ENCODE measurements at places on chromosomes 16 and 17.

DNA sequence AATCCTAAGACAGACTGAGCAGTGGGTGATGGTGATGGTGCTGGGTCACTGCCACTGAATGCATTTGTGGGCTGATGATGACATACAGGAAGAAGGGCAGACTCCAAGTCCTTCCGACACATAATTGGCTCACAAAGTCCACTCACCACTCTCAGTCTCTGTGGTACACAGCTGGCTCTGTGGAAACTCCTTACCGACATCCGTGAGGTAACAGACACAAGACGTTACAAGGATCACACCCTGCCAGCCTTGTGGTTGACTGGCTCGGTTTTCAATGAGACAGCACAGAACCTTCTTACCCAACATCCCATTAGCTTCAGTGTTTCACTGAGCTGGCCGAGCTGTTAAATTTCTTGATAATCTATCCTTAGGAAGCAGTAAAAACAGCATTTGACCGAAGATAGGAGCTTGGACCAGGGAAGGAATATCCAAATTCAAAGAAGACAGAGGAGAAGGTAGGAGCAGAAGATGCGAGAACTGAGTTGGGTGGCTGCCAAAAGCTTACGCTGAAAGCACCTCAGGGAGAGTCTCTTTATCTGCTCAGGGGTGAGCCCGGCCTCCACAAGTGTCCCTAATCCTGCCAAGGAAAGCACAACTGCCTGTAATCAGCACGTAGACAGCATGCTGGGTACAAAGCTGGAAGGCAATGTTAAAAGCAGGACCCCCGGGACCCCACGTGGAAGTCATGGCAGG, 5.5 kb upstream of the MXRA7 start:
- peak; percentile 70 for DNase-seq

DNA sequence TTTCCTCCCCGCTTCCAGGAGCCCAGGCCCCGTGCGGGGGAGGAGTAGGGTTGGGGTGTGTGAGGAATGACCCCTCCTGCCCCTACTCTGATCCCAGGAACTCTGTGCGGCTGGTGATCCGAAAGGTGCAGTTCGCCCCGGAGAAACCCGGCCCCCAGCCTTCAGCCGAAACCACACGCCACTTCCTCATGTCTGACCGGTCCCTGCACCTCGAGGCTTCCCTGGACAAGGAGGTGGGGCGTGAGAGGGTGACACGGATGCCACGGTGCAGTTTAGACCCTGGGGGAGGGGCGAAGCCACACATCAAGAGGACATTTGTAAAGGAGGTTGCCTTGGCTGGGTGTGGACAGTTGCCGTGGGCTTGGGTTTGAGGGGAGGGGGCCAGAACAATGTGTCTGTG, 7.4 kb downstream of the ARRB2 start:
- no peak for DNase-seq

DNA sequence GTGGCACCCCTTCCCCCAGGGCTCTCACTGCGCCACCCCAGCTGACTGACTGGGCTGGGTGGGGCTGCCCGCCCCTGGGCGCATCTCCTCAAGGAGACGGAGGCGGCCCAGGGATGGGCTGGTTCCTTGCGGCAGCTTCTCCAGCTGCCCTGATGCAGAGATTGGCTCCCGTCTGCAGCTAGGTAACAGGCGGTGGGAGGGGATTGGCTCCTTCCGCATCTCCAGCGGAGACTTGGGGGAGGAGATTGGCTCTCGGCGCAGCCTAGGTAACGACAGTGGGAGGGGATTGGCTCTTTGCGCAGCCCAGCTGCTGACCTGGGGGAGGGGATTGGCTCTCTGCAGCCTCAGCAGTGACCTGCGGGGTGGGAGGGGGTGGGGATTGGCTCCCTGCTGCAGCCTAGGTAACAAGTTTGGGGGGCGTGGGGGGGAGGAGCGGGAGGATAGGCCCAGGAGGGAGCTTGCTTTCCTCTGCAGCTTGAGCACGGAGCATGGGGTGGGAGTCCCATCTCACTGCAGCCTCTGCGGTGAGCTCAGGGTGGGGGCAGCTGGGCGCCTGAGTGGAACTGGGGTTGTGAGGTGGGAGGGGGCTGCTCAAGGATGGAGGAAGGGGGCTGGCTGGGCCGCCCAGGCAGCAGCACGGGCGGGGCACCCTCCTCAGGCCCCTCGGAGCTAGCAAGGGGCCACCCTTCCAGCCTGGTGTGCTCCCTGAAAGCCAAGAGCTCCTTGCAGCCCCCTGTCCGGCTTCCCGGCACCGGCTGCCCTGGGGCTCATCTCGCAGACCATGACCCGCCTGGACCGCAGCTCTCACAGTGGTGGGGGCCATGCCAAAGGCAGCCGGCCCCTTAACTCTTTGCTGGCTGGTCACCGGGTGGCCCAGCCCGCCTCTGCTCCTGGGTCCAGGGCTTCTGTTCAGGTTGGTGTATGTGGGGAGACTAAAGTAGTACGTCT, 6.4 kb downstream of the NFE2L1 start:
- no peak for DNase-seq

- DNase-seq, result no peak
These were observed 75.1 kb downstream of the METRNL start for GRCh38 chr17:83154311-83155127.

GRCh38 chr17:45267436-45268055, 5.7 kb upstream of the SPATA32 start:
- no peak for DNase-seq

DNA sequence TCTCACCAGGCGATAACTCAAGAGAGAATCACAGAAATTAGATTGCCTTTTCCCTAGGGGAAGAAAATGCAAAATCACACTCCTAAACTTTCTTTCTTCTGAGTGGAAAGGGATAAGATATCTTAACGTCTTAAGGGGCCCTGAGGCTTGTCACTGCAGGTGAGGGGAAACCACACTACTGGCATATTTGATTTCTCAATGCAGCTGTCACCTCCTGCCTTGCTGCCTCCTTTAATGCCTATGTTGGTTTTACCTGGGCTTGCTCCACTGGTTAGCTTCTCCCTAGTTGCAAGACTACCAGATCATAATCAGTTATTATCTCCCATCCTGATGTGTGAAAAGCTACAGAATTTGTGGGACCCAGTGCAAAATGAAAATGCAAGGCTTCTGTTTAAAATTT, 4.5 kb upstream of the HERPUD1 start:
- no peak for DNase-seq

GRCh38 chr16:2855536-2855935, 2.4 kb downstream of the PRSS22 start:
- no peak for DNase-seq

- DNase-seq, result peak; percentile 3
These were observed 3.8 kb upstream of the DCAF7 start for GRCh38 chr17:63546308-63547082.

GRCh38 chr17:64773836-64774761, 112.0 kb upstream of the SMURF2 start:
- DNase-seq, result no peak

DNA sequence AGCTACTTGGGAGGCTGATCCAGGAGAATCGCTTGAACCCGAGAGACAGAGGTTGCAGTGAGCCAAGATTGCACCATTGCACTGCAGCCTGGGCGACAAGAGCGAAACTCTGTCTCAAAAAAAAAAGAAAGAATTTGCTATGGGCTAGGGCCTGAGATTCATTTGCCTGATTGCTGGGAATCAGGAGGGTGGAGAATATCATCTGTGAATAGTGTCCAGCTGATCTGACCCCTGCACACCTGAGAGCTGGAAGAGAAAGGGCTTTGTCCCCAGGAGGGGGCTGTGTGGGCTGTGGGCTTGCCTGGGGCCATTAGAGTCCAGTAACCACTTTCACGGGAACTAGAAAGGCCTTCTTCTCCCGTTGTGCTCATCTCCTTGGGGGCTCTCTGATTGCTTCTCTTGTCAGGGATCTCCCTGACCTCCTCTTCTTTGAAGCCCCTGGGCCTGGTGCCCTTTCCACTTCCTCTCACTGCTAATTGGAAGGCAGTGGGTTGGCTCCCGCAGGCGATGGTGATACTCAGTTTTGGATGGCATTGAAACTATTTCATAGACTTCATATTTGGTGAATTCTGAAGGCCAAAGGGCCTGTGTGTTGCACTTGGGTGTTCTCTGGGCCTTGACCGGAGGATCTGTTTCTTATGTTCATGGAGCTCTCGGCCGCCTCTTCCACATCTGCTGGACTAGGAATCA, 66.1 kb upstream of the NFAT5 start:
- no peak for DNase-seq

- DNase-seq, result no peak
These were observed 79.0 kb downstream of the CDH8 start for GRCh38 chr16:61957075-61957855.

DNA sequence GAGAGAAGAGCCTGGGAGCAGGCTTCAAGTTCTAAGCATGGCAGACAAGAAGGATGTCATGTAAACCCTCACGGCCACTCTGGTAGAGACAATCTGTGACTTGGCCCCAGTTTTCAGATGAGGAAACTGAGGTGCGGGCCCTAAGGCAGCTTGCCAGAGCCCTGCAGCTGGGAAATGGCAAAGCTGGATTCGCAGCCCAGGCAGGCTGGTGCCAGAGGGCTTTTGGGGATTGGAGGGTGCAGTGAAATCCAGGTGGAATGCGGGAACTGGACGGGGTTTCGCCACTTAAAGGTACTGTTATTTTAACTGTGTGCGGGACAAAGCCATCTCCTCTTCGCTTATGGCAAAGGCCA, 477 bp upstream of the OSGIN1 start:
- DNase-seq, result no peak

- no peak for DNase-seq
These were observed 7.3 kb downstream of the SLC52A1 start for GRCh38 chr17:5027916-5028315.

GRCh38 chr16:50069060-50069459, 3.3 kb downstream of the HEATR3 start:
- no peak for DNase-seq

DNA sequence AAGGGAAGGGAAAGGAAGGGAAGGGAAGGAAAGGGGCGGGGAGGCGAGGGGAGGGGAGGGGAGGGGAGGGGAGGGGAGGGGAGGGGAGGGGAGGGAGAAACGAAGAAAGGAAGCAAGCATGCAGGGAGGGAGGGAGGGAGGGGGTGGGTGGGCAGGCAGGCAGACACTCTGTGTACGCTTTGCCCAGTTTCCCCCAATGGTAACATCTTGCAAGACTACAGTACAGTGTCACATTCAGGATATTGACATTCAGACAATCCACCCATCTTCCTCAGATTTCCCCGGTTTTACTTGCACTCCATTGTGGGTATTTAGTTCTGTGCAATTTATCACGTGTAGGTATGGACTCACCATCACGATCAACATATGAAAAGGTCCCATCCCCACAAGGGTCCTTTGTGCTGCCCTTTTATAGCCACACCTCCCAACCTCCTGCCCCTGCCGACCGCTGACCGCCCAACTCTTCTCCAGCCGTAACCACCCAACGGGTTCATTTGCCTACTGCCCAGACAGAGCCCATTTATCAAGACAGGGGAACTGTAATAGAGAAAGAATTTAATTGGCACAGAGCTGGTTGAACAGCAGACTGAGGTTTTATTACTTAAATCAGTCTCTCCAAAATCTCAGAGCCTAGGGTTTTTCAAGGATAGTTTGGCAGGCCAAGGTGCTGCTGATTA, 91.4 kb upstream of the FA2H start:
- no peak for DNase-seq

DNA sequence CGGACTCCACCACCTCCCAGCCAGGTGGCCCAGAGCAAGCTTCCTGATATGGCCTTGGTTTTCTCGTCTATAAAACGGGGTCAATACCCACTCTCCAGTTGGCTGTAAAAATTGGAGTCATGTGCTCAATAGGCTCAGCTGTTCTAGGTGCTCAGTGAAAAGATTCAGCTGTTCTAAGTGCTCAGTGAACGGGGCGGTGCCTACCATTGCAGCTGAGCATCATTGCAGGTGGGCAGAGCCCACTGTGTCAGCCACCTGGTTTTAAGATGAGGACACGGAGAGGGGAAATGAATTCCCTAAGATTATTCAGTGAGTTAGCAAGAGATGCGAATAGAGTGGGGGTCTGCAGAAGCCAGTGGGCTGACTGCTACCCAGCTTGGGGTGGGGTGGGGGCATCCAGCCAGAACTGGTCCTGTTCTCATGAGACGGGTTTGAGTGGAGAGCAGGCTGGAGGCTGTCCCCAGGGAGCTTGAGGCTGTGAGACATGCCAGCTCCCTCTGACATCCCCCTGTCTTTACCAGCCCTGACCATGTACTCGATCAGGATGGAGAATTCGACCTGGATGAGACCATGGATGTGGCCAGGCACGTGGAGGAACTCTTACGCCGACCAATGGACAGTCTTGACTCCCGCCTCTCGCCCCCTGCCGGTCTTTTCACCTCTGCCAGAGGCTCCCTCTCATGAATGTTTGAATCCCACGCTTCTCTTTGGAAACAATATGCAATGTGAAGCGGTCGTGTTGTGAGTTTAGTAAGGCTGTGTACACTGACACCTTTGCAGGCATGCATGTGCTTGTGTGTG, 21.9 kb downstream of the STAT5A start:
- no peak for DNase-seq

GRCh38 chr16:977081-977701, 4.4 kb upstream of the SOX8 start:
- peak; percentile 16 for DNase-seq

DNA sequence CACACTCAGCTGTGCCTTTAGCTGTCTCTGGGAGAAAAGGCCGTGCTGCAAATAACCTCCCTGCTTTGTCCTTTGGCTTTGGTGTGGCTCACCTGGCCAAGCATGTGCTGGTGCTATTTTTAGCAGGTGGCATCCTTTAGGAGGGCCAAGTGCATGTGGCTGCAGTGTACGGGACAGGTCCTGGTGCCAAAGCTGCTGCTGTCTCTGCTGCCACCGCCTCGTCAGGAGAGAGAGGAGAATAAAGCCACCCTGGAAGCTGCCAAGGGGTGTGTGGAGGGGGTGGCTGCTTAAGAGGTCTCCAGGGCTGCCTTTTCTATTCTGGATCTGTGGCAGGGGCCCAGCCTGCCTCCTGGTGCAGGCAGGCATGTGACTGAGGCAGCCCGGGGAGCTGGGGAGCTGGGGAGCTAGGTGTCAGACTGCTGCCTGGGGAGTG, 6.2 kb downstream of the AKAP1 start:
- no peak for DNase-seq

DNA sequence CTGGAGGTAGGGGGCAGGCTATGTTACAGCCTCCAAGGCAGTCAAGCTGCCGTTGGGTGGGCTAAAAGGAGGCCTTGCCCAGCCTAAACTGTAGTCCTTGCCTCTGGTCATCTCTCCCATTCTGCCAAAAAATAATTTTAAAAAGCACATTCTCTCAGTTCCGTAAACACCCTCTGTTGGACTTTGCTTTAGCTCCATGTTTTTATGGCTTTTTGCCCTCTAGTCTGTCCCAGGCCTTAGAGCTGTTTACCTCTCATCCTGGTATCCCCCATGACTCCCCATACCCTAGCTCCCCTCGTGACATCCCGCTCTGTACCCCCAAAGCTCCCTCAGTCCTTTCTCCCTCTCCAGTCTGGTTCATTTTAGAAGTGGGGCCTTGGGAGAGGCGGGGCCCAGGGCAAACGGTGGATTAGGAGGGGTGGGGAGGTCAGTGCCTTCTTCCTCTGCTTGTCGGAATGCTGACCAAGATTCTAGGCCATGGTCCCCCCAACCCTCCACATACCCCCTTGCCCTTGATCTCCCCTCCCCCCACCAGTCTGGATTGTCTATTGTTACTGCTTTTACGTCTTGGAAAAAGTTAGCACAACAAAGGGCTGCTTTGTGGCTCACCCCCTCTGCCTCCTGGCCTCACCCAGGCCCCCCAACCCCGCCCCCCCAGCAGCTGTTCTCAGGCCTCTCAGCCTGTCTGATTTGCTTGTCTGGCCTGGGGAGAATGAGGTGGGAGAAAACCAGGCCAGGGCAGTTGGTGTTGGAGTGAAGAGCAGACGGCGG, 18.4 kb downstream of the GJD3 start:
- DNase-seq, result no peak

- peak; percentile 54 for DNase-seq
These were observed 56.4 kb upstream of the SLC25A19 start for GRCh38 chr17:75345514-75346167.

- no peak for DNase-seq
These were observed 235.2 kb upstream of the TNRC6C start for GRCh38 chr17:77723071-77723908.

- no peak for DNase-seq
These were observed 7.9 kb downstream of the TBX4 start for GRCh38 chr17:61459939-61460718.

Measured in activated CD8-positive, alpha-beta memory T cell treated with anti-CD3 and anti-CD28 coated beads, Interleukin-2, amount 50 U/mL, for 4 hours (primary cell).